ENCODE measurements at places on chromosomes 7 and 10.

DNA sequence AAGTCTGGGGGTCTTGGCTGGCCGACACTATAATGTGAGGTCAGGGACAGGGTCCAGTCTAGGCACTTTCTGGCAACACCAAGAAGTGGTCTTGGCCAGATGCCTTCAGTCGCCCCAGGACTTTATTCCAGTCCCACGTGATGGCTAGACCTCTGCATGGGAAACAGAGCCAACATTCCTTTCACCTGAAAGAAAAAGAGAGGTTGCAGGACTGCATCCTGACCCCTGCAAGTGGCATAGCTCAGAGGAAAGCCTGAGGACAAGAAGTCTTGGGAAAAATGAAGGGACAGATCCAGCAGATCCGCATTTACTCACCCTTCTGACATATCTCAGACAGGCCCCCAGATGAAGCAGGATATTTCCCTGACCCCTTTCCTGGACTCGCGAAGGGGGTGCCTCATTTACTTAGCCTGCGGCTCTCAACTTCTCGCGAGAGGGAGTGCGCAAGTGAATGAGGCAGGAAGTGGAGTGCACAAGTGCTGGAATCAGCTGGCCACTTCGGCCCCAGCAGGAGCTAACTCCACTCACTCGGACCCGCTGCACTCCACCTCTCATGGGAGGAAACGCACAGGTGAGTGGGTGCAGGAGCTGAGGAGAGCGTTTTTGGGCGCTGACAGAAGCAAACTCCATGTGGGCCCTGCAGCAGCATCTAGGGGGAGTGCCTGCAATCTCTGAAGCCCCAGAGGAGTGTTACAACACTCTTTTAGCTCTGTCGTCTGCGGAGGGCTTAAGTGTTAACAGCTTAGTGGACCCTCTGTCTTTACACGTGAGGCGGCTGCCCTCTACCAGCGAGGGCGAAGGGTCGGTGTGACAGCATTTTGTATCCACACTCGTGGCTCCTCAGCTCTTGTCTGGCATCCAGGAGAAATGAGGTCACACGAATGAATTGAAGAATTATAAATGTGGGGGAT, 916.2 kb upstream of the GHITM start:
- no peak for DNase-seq

- DNase-seq, result no peak
Measured at GRCh38 chr7:123652406-123652805, 3.3 kb upstream of the LMOD2 start.

GRCh38 chr7:155349601-155350331, 52.1 kb downstream of the INSIG1 start:
- DNase-seq, result no peak

DNA sequence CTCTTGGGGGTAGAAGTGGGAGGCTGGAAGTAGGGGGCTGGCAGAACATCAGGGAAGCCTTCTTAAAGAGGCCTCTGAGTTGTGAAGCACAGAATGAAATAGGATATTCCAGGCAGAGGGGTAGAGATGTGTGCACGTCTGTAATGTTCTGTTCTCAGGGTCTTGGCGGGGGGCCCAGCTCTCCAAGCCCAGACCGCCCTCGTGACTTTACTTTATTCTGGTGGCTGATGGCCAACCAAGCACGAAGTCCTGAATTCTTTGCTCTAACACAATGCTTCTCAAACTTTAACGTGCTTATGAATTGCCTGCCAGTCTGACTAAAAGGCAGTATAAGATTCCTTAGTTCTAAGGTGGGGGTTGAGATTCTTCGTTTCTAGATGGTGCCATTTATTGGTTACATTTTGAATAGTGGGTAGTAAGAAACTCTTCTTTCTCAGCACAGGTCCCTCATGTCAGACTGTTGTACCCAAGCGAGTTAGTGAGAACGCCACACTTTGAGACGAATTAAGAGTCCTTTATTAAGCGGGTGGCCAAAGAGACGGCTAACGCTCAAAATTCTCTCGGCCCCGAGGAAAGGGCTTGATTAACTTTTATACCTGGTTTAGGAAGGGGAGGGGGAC, 8.2 kb downstream of the PRXL2A start:
- no peak for DNase-seq

DNA sequence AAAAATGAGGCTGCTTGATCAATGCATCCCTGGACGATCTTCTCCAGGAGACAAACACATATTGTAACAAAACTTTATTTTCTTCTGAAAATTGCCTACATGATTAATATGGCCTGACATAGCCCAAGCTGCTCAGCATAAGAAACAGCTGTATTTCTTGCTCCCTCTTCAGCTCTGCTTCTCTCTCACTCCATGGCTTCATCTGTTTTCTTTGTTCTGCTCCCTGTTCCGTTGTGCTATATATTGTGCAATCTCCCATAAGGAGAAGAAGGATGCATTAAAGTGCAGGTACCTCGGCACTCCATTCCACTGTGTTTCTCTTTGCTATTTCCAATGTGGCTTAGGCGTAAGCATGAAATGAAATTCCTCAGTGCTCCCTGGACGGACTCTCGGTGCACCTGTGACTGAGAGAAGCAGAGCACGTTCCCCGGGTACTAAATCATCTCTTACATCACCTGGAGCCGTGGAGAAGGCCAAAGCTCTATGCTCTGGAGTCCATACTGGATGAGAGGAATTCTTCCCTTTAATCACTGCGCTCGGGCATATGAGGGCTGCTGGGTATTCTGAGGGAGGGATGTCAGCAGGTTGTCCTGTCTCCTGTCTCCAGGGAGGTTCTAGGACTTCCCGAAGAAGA, 254.3 kb downstream of the GALNT17 start:
- no peak for DNase-seq

DNA sequence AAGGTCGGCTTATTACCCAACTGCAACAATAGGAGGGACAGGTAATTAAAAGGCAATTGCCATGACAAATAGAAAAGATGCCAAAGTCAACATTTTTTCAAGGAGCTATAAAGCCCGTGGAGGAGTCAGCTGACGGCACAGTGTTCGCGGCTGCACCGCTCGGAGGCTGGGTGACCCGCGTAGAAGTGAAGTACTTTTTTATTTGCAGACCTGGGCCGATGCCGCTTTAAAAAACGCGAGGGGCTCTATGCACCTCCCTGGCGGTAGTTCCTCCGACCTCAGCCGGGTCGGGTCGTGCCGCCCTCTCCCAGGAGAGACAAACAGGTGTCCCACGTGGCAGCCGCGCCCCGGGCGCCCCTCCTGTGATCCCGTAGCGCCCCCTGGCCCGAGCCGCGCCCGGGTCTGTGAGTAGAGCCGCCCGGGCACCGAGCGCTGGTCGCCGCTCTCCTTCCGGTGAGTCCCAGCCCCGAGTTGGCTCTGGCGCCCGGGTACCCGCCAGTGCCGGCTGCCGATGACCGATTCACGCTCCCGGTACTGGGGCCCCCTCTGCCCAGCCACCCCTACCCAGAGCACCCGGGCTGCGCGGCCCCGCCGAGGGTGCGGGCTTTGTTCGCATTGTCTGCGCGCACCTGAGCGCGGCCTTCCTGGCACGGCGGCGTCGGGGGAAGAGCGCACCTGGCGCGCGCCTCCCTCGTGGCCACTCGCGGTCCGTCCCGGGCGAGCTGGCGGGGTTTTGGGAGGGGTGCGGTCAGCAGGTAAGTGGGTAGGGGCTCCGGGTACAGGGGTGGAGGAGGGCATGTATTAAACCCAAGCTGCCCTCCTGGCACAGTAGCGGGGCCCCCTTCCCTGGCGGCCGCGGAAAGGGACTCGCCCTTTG, at the start of gene VWA2:
VWA2 (plus strand) TSS at position 138 of the 877 bp plus-strand sequence. CDS start 9,460 bp downstream, outside the sequence.
- no peak for DNase-seq
